ENCODE measurements at places on chromosomes 3 and 15.
A peak's percentile ranks its signal among the peaks of the same experiment; 100 is the strongest.

DNA sequence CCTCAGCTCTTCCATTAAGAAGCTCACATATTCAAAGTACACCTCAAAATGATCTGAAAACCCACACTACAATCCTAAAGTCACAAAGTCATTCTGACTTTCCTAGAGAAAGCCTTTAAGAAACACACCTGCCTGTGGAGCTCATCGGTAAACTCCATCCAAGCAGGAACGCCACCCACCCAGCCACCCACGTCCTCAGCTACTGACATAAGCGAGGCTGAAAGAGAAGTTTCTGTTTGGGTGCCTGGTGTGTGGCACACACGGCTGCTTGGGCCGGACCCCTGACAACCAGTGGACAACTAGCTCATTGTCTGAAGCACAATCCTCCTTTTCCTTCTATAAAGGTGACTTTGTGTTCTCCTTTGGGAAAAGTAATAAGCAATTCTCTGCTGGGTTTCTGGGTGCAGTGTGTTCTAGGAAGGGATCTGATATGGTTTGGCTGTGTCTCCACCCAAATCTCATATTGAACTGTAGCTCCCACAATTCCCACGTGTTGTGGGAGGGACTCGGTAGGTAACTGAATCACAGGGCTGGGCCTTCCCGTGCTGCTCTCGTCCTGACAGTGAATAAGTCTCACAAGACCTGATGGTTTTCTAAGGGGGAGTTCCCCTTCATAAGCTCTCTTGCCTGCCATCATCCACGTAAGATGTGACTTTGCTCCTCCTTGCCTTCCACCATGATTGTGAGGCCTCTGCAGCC lies 26.1 kb downstream of the FAM174B start:
- no peak for DNase-seq

DNA sequence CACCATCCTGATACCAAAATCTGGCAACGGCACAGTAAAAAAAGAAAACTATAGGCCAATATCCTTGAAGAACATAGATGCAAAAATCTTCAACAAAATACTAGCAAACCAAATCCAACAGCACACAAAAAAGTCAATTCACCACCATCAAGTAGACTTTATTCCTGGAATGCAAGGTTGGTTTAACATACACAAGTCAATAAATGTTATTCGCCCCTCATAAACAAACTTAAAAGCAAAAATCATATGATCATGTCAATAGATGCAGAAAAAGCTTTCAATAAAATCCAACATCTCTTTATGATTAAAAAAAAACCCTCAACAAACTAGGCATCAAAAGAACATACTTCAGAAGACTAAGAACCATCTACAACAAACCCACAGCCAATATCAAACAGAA lies 252.9 kb downstream of the UACA start:
- DNase-seq, result no peak

DNA sequence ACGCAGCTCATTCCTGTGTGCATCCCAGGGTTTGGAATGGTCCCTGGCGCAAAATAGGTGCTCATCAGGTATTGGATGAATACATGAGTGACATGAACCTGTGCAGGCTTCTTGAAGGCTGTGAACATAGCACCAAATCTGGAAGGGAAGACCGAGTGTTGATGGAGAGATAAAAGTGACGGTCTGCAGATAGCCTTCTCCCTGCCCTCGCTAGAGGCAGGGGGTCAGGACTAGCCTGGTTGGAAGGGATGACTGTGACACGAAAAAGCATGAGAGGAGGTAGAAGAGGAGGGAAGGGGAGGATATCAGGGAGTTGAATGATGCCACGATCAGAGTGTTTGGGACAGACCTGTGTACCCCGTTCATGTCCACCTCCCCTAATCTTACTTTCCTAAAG lies 267.1 kb downstream of the XXYLT1 start:
- DNase-seq, result no peak

- no peak for DNase-seq
These were observed 106.8 kb downstream of the MBNL1 start for GRCh38 chr3:152375546-152375945.

GRCh38 chr3:112776836-112777235 lies 69.8 kb downstream of the CD200R1L start:
- DNase-seq, result no peak

- no peak for DNase-seq
These were observed 184.2 kb upstream of the TPM1 start for GRCh38 chr15:62858343-62858742.

DNA sequence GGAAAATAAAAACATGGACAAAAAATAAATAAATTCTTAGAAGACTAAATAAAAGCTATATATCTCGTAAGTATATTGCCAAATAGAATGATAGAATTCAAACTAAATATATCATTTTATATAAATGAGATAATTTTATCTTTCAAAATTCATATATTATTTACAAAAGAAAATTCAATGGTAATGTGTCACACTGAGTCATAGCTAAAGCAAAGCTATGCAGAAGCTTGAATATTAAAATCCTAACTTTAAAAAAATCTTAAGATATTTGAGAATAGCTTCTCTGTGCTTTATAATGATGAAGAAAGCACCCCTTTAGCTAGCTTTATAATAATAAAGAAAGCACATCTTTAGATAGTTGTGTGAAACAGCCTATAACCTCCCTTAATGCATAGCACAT lies 1010.8 kb downstream of the OTOL1 start:
- no peak for DNase-seq

DNA sequence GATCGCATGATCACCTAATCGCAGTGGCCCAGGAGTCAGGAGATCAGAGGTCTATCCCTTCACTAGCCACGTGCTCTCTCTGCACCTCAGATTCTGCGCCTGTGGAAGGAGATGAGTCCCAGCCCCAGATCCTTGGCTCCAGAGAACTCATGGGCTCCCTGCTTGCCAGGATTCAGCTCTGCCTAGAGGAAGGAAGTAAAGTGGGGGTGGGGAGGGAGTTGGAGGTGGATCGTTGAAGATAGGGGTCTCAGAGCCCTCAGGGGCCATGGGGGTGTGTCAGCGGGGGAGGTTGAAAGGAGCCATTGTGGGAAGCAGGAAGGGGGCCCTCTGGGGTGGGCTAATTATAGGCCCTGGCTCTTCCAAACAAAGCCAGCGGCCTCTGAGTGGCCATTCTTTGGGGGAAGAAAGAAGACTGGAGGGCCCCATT lies 11.3 kb upstream of the STRA6 start:
- DNase-seq, result no peak

DNA sequence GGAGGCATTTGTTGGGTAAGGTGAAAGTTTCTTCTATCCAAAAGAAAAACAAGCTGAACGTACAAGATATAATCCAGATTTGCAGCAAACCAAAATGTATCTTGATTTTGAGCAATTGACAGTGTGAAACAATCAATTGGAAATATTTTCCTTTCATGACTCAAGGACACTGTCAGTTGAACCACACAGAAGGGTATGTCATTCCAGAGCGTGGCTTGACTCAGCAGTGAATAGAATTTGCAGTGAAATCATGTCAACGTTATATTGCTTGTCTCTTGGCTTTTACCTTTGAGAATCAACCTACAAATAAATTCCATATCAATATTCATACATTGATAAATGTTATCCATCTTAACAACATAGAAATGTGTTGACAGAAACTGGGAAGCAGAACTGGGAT lies 78.2 kb downstream of the TM2D3 start:
- DNase-seq, result no peak

- DNase-seq, result no peak
These were observed 27.4 kb downstream of the PRTG start for GRCh38 chr15:55715355-55716076.

- DNase-seq, result no peak
These were observed 325.3 kb downstream of the NAALADL2 start for GRCh38 chr3:175184392-175184791.

DNA sequence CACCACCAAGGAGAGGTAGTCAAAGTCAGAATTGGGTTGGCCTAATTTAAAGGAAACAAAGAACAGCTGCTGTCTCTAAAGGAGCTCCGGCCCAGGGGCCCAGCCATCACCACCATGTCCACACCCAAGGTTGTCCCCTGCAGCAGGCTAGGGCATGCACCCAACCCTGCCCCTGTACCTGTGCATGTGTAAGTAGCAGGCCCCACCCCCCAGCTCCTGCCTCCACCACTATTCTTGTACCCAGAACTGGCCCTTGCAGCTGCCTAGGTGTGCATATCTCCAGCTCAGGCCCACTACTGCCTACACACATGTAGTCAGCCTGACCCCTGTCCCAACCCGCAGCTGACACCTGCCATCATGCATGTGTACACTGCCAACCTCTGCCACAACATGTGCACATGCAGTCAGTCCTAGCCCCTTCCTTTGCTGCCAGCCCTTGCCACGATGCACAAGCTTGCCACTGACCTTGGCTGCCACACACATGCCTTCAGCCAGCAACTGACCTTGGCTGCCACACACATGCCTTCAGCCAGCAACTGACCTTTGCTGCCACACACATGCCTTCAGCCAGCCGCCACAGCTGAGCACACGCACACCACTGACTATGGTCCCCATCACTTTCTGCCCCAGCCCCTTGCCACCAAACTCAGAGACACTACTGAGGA lies 39.7 kb downstream of the FGF12 start:
- no peak for DNase-seq

DNA sequence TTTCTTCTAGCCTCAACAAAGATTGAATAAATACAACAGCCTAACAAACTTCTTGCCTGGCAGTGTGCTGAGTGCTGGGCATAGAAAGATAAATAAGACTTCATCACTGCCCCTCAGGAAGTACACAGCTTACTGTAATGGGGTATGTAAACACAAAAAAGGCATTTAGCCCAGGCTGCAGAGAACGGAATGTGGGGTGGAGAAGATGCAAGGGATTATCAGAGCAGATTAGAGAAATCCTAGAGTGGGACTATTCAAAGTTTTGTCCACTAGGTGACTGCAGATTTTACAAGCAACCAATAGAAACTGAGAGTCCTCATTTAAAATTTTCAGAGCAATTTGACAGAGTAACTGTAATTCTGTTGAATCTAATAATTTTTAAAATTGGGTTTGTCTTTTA lies 35.4 kb upstream of the TSC22D2 start:
- DNase-seq, result no peak

GRCh38 chr3:38117163-38117716 lies 19.7 kb downstream of the ACAA1 start:
- no peak for DNase-seq

GRCh38 chr3:123621850-123622189 lies 37.0 kb upstream of the HACD2 start:
- DNase-seq, result no peak

- no peak for DNase-seq
These were observed 76.3 kb upstream of the ABHD17C start for GRCh38 chr15:80618685-80619400.

DNA sequence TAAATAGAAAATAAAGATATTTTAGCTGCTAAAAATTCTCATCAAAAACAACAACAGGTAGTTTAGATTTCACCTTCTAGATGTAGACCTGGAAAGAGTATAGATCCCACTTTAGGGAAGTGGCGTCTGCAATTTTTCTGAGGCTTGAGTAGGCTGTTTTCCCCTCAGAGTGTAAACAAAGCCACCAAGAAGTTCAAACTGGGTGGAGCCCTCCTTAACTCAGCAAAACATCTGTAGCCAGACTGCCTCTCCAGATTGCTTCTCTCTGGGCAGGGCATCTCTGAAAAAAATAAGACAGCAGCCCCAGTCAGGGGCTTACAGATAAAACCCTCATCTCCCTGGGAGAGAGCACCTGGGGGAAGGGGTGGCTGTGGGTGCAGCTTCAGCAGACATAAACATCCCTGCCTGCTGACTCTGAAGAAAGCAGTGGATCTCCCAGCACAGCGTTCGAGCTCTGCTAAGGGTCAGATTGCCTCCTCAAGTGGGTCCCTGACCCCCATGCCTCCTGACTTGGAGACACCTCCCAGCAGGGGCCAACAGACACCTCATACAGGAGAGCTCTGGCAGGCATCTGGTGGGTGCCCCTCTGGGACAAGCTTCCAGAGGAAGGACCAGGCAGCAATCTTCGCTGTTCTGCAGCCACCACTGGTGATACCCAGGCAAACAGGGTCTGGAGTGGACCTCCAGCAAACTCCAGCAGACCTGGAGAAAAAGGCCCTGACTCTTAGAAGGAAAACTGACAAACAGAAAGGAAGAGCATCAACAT lies 259.6 kb downstream of the STXBP5L start:
- DNase-seq, result no peak

GRCh38 chr3:162134571-162134970 lies 638.0 kb downstream of the OTOL1 start:
- DNase-seq, result no peak

GRCh38 chr3:54917862-54918261 lies 10.0 kb downstream of the LRTM1 start:
- DNase-seq, result no peak

GRCh38 chr3:11944052-11944673 lies 60.0 kb upstream of the SYN2 start:
- no peak for DNase-seq

GRCh38 chr3:160755776-160756304 lies at the start of gene PPM1L:
Gene PPM1L, plus strand, starts transcription at chr3:160756231.
- DNase-seq, result peak; percentile 29

GRCh38 chr3:36679384-36680200 lies 84.8 kb downstream of the DCLK3 start:
- DNase-seq, result no peak

GRCh38 chr15:34812369-34812768 lies 17.0 kb upstream of the ACTC1 start:
- no peak for DNase-seq

DNA sequence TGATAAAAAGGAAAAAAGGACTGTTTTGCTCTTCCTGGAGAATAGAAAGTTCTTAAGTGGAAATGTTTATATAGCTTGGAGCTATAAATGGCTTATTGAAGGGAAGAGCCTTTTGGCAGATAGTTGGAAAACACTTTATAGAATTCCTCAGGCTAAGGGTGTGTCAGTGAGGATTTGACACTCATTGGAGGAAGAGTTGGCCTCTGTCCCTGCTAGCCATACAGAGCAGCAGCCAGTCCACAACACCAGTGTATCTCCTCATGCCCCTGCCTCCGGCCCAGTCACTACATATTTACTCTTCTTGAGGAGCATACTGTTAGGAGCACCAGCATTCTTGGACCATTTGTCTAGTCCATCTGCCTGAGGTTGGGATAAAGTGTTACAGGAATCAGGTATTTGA lies 36.2 kb downstream of the KLHL18 start:
- no peak for DNase-seq

DNA sequence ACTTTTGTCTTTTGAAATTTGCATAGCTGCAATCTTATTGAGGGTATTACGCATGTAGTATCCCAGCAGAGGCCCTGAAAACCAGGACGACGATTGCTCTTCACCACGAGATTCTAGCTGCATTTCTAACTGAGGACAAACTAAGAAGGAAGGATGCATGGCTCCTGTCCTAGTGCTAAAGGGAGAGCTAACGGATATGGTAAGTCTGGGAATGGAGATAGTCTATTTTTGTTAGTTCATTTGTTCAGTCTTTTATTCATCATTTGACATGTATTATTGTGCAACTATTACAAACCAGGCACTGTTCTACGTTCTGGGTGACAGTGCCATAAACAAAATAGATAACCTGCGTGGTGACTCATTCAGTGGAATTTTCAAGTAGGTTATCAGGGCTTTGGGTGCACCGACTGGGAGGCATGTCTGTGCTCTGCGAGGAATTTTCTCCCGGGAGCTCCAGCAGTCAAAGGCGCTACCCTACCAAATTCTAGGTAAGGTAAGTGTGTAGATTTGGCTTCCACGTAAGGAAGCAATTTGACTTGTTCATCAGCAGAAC lies 51.9 kb upstream of the ETV5 start:
- DNase-seq, result no peak

All from stimulated activated CD8-positive, alpha-beta memory T cell treated with anti-CD3 and anti-CD28 coated beads, Interleukin-7, amount 100 ng/mL, for 1 hour (primary cell).